Placental pericyte (primary cell): ENCODE measurements at places on chromosomes 5 and 9. TPM values are rescaled to one million over a fixed set of nuclear protein-coding genes. Genes with fewer than 3 reads are reported as not detected.

SLC6A19 gene
- total RNA-seq, result not detected in 2 replicates

GPBP1 gene
- 47.1 and 55.3 TPM in 2 replicates for total RNA-seq

TMEM252 gene
- not detected in 2 replicates for total RNA-seq

DIPK1B gene
- total RNA-seq, result 0.14 and 0.44 TPM in 2 replicates
